ENCODE measurements at places on chromosomes 11 and 22.
A peak's percentile ranks its signal among the peaks of the same experiment; 100 is the strongest.

GRCh38 chr22:25144522-25144921 lies 55.1 kb upstream of the CRYBB3 start:
- no peak for DNase-seq

DNA sequence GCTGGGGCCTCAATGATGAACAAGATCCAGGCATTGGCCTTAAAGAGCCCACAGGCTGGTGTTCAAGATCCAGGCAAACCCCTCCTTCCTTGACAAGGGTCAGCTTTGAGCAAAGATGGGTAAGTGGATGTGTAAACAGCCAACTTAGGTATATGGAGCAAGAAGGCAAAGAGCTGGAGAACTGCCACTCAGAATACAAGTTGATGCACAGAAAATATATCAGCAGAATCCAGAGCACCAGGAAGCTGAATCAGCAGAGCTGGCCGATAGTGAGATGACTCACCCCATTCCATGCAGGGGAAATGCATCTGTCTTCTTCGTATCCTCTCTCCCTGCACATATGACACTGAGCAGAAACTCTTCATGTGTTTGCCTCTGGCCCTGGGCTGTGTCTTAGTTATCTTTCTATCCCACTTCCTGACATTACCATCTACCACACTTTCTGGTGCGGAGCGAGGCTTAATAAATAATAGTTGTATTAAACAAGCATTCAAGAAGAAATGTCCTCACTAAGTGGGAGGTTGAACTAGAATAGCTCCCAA lies 57.8 kb downstream of the ENDOD1 start:
- DNase-seq: no peak

DNA sequence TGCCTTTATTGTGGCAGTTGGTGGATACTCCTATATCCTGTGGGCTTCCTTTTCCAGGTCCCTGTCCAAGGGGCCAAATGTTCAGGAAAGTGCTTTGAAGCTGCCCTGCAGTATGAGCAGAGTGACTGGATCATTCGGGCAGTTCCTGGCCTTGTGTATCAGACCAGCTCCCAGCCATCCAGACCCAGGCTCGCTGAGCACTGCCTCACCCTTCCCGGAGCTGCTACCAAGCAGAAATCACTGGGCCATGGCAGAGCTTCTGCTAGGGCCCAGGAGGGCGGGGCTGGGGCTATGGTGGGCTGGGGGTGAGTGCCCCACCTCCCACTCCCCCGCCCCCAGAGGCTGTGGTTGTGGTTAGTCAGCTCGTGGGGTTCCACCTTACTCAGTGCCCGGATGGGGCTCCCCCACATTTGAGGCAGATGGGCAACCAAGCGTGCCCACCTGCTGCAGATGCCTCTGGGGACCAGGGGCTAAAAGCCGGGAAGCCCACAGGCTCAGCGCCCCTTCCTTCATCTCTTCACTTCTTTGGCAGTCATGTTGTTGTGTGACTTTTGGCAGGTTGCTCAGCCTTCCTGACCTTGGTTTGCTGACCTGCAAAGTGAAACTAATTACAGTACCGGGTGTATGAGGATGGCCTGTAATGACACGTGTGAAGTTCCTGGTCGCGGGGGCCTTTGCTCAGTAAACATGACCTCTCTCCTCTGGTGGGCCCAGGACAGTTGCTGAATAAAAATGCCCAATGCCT lies 2.1 kb upstream of the LRRC32 start:
- DNase-seq: peak; percentile 94

GRCh38 chr11:62925308-62925707 lies 4.1 kb upstream of the CHRM1 start:
- no peak for DNase-seq

DNA sequence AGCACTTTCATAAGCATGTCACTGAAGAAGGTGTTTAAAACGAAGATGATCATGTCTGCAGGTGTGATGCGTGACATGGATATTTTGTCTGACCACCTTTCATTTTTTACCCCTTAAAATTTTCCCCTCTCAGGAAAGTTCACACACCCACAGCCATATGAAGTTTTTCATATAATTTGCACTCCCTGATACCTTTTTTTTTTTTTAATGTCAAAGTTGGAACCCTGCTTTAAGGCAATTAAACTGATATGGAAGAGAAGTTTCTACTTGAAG lies 104.6 kb downstream of the ATXN10 start:
- no peak for DNase-seq

DNA sequence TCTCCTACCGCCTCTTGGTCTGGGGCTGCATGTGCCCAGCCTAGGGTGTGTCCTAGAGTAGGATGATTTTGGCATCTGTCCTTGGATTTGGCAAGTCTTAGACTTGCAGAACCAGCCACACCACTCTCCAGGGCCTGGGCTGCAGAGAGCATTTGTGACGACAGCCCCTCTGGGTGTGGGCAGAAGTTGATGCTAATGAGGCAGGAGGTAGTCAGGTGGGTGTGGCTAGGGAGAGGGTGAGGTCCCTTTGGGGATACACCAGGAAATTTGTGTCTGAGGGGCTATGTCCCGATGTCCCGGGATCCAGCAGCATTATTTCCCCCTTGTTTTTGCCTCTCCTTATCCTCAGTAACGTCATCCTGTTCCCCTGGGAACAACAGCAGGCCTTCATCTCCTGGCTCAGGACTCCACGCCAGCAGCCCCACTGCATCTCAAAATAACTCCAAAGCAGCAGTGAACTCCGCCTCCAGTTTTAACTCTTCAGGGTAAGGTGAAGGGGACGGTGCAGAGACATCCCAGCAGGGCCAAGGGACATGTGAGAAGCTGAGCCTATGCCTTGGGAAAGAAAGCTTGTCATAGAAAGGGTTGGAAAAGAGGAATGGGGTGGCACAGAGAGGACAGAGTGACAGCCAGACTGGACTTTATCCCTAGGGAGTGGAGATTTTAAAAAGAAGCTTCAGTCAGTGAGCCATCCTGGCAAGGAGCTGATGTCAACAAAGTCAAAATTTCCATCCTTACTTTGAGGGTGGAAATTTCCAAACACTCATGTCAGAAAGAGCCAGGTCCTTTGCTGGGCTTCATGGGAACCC lies 8.0 kb upstream of the TLCD5 start:
- no peak for DNase-seq

DNA sequence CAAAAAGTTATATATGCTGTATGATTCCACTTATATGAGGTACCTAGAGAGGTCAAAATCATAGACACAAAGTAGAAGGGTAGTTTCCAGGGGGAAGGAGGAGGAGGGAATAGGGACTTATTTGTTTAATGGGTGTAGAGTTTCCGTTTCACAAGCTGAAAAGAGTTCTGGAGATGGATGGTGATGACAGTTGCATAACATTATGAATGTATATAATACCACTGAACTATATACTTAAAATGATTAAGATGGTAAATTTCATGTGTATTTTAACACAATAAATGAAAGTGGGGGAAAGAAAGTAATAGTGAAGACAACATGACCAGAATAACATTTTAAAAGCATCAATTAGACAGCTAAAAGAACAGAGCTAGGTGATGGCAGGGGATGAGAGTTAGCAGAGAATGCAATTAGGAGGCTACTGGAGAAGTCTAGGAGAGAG lies 51.2 kb downstream of the MRTFA start:
- DNase-seq: no peak

GRCh38 chr11:68763181-68763721 lies 11.9 kb upstream of the TESMIN start:
- no peak for DNase-seq

DNA sequence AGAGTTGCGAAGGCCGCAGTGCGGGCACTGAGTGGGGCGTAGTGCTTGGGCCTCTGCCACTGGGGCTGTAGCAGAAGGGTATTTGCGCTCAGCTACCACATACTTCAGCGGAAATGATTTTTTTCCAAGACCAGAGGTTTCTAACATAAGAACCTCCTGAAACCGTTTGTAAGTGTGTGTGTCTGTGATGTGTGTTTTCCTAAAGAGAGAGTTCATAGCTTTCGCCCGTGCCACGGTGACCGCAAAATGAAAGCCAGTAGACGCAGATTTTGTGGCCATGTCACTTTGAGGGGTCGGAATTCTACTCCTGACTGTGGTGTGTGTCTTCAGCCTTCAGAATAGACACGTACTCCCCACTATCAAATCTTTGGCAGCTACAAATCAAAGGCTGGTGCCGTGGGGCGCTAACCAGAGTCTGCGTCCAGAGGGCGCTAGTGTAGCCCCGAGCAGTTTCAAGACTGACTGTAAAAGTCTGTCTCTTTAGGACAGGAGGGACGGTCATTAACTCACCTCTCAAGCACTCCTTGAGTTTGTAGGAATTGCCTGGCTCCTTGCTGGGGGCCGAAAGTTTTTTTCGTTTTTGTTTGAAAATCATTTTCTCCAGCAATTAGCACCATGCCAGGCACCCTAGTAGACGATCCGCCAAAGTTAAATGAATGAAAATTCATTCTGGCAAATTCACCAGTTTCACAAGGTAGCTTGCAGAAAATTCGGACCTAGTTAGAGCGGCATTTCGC lies 2.5 kb upstream of the CALCA start:
- DNase-seq: peak; percentile 76

GRCh38 chr11:31799435-31800397 lies 11.4 kb downstream of the PAX6 start:
- no peak for DNase-seq

Measured in spleen (tissue), 13 donors.